NCI-H1092 treated with DMSO at 0.1 percent for 48 hours (cell line): ENCODE measurements at places on chromosomes 4 and X.

DNA sequence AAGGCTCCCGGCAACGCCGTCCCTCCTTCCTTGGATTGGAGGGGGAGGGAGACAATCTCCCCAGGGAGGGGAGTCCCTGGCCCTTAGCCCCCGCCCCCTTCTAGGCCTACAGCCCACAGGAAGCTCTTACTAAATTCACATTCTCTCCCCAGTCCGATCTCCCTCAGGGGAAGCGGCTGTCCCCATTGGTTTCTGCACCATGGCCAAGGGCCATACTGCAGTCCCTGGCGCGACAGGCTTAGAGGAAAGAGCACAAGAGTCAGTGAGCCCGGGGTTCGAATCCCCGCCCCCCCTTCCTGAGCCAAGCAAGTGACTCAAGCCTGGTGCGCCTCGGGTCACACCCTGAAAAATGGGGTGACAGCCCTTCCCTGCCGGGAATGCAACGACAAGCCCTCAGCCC, 1.1 kb downstream of the ABLIM2 start:
- peak; percentile 65 for DNase-seq

- DNase-seq, result no peak
Observed at GRCh38 chr4:162151850-162152249, 11.9 kb downstream of the FSTL5 start.

GRCh38 chrX:68936608-68937007, 107.8 kb downstream of the EFNB1 start:
- DNase-seq, result no peak

- DNase-seq, result no peak
Observed at GRCh38 chrX:109874548-109874947, 128.4 kb upstream of the TMEM164 start.

- DNase-seq, result no peak
Observed at GRCh38 chr4:93878566-93878965, 50.0 kb downstream of the ATOH1 start.

DNA sequence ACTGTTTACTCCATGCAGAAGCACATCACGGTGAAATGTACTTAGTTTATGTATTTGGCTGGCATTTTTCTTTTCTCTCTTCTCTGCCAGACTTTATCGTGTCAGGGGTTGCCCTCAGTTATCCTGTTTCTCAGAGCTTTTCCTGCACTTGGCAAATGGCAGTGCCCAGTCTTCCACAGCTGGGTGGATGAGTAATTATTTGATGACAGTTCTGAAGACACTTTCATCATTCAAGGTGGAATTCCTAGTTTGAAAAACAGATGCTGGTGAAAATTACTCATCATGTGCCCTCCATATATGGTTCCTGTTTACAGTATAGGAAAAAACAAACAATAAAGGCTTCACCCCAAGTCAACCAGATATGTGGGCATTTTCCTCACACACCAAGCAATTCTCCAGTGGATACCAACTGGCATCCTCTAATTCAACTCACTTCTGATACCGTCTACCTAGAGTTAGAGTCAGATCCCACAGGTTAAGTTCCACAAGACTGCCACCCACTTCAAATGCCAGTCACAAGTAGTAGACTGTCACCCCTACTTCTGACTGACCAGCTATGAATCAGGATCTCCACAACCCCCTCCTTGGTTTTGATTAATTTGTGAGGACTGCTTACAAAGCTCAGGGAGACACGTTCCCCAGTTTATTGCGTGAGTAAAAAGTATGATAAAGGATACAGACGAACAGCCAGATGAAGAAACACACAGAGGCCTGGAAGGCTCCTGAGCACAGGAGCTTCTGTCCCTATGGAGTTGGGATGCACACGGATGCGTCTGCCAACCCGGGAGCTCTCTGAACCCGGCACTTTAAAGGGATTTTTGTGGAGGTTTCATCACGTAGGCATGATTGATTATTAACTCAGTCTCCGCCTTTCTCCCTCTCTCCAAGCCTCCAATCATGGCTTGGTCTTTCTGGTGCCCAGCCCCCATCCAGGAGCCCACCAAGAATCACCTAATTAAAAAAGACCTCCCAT, 72.9 kb downstream of the CLDN34 start:
- DNase-seq, result no peak

DNA sequence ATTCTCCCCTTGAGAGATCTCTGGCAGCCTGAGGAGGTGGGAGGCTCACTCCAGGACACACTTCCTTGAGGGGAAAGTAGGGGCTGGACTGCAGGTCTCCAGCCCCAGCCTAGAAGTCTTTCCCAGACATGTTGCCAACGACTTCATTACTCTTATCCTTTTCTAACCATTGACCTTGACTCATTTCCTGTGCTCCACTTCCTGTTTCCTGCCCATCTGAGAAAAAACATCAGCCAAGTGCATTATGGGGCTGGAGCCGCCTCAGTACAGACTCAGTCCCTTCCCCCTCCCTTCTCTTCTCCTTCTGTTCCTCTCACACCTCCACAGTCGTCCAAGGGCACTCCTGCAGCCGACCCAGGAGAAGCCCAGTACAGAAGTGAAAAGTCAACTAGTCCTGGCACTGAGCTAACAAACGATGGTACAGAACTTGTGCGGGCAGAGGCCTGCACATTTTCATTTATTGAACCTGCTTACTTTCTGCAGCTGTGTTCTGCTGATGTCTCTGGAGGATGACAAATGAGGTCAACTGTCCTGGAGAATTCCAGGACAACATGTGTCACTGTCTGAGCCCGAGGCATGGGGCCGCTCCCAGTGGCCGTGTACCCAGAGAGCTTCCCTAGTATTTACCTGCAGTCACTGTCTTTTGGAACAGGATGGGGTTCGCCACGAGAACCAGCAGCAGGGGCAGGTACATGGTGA, 20.1 kb downstream of the GPR143 start:
- DNase-seq, result no peak

DNA sequence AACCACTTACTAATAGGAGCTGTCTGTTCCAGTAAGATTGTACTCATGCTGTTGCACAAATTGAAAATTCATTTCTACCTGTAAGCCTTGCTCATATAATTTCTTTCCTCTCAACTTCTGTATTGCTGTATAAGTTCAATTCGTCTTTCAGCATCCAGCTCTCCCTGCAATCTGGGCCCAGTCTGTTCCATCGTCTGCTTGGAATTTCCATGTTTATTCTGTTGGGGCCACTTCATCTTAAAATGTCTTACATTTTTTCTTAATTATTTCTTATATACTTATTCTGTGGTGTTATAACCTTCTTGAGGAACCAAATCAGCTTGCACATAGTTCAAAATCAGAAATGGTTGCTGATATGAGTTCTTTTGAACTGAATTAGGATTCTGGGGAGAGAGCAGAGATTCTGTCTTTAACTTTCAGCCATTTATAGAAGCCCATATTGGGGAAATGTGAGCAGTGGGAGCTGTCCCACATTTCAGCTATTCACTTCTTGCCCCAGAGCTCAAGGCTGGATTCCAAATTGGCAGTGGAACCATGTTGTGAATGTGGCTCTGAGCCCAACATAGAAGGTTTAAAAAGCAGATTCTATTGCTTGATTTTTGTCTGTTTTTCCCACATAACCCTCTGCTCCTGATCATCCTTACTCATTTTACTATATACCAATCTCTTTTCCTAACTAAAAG, 291.9 kb downstream of the BMPR1B start:
- no peak for DNase-seq

- no peak for DNase-seq
Observed at GRCh38 chrX:136636121-136636520, 11.8 kb upstream of the CD40LG start.

- no peak for DNase-seq
Observed at GRCh38 chr4:99248714-99249113, 29.7 kb upstream of the ADH6 start.

DNA sequence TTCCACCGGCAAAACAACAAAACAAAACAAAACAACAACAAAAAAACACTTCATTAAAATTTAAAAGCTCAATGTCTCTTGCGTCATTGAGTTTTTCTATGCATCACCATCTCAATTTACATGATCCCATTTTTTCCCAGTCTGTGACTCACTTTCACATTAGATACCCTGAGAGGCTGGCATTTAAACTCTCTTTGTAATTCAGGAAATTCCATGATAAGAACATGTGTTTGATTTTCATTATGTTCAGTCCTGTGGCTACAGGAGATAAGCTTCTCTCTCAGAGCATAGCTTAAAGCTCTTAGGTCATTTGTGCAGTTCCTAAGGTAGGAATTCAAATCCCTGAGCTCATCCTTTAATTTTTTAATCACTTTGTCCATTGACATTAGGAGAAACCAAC, 104.6 kb downstream of the NBDY start:
- DNase-seq, result no peak

- no peak for DNase-seq
Observed at GRCh38 chr4:154349829-154350228, 141.8 kb downstream of the DCHS2 start.

DNA sequence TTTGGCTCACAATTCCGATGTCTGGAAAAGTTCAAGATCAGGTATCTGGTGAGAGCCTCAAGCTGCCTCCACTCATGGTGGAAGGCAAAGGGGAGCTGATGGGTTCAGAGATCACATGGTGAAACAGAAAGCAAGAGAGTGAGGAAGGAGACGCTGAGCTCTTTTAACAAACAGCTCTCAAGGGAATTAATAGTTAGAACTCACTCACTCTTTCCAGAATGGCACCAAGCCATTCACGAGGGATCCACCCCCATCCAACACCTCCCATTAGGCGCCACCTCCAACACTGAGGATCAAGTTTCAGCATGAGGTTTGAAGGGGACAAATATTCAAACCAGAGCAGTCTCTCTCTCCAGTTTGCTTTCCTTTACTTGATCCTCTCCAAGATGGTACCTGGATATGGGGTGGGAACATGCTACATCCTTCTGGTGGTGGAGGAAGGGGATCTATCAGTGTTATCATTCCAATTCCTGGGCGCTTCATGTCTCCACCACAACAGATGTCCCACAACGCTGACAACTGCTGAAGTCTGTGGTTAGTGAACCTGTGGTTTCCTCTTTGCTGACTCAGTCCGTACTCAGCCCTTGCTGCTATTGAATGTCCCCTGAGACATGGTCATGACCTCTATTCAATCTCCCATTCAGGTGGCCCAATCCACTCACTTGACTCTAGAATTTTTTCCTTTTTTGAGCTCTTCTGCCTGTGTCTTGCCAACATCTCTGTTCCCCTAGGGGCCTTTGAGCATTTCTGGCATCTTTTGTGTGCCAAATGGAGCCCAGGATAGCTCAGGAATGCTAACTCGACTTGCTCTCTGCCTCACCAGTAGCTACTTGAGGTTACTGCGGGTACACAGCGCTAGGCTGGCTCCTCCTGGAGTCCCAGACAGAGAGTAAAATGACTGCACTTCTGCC, 395.2 kb downstream of the MID1IP1 start:
- DNase-seq, result peak; percentile 19
